T-helper 2 cell treated with Interferon-gamma antibody and Interleukin-4, amounts not matched to agents 5 μg/mL and 100 μg/mL, for 36 hours (primary cell): ENCODE measurements at places on chromosomes 7 and 10.

DNA sequence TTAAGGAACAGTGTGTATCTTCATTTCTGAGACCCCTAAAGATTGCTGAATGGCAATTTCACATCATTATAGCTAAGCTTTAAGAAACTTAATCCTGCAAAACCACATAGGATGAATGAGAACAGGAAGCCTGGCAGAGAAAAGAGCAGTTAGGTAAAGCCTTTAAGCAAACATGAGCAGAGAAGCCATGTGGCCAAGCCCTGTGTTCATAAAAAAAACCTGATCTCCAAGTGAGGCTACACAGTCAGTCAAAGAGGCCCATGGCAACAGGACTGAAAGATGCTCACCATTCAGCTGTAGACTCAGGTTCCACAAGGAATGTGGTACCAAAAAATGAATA, 9.3 kb downstream of the LIPA start:
- DNase-seq, result no peak

- DNase-seq, result no peak
Observed at GRCh38 chr10:86292462-86293395, 73.9 kb downstream of the GRID1 start.

DNA sequence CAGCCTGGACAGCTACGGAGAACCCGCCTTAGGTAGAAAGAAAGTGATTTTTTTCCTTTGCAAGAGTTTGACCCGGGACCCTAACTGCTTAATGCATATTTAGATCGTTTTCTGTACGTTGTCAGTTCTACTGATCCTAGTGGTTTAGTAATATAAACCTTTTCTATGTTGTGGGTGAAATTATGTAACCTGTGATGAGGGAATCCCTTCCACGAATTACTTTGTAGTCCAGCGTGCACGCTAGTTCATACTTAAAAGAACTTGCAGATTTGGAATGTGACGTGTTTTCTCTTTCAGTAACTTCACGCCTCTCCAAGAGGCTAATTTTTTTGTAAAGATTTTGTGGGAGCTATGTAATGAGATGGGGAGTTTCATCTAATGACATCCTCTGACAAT, 705 bp downstream of the SLF2 start:
- DNase-seq, result no peak

- DNase-seq, result no peak
Observed at GRCh38 chr10:24346877-24347519, 138.1 kb downstream of the KIAA1217 start.

DNA sequence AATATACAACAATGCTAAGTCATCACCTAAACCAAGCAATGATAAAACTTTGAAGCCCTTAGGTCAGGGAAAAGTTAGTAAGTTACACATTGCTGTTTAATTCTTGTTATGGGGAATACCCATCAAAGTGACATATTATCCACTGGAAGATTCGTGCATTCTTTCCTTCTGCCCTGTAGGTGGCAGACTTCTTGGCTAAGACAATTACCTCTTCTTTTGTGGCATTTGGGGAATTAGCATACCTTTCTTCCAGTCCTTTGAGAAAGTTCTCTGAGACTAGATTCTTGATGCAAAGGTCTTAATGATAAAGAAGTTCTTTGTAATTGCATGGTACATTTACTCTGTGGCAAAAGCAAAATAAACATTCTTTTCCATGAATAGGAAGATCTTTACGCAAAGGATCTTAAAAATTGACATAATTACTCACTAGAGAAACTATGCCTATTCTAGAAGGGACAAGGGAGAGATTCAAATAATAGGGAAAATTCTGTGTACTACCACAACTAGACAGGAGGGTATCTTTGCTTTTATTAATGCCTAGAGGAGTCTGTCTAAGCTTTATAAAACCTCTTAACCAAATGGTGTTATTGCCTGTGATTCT, 395.9 kb downstream of the GRM8 start:
- DNase-seq, result no peak

DNA sequence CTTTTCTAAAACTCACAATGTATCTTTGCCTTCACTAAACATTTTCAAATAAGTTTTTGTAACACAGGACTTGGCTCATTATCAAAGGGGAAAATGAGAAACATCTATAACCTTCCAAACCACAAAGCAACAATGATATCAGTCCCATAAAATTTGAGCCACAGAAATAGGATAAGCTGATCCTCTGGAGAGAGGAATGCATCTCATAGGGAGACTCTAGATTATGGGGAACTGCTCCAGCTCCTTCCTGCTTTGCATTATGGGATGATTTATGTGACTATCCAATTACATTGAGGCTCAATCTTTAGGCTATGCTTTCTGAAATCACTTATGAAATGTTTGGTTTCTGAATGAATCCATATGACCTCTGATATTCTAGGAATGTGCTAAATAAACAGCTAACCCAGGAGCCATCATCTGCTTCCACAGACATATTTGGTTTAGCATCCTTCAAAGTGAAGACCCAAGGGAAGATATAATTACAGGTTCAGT, 70.4 kb downstream of the CUBN start:
- no peak for DNase-seq

GRCh38 chr7:121276313-121276712, 52.5 kb upstream of the WNT16 start:
- no peak for DNase-seq

DNA sequence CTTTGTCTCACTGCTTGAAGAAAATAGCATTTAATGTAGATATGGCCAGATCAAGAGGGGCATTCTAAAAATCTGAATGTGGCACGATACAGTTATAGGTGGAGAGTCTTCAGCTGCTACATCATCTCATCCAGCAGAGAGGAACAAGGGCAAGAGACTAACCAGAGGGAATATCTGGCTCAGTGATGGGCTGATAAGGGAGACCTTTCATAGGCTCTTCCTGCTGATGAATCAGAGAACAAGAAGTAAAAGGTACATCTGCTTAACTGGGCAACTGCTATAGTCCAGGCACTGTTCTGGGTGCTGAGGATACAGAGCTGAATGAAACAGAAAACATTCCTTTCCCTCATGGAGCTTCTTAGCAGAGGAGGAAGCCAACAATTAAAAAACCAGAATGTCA, 37.9 kb downstream of the PIP4K2A start:
- no peak for DNase-seq

DNA sequence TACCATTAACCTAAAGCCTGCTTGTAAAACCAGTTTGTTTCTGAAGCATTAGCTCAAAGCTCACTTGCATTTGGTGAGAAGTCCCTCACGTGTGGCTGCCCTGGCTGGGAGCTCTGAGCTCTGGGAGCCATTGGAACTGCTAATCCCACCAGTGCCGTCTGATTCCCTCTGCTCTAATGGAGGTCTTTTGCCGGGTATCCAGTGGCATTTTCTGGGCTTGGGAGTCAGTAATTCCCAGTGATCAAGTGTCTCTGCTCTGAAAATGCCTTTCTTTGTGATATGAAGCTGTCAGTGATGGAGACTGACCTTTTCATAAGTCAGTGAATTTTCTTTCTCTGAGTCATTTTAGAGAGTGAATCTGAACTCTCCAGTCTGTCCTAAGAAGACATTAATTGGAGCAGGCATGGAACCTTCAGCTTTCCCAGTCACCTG, 36.9 kb upstream of the FAM20C start:
- no peak for DNase-seq

GRCh38 chr10:52979295-52979990, 206.9 kb upstream of the MBL2 start:
- no peak for DNase-seq

- no peak for DNase-seq
Observed at GRCh38 chr10:52437205-52437646, 123.1 kb downstream of the DKK1 start.

GRCh38 chr7:39527951-39528350, 38.3 kb upstream of the YAE1 start:
- DNase-seq, result no peak

- DNase-seq, result no peak
Observed at GRCh38 chr7:138249975-138250374, 173.7 kb downstream of the AKR1D1 start.

GRCh38 chr10:89750441-89750840, 49.1 kb downstream of the KIF20B start:
- DNase-seq, result no peak

DNA sequence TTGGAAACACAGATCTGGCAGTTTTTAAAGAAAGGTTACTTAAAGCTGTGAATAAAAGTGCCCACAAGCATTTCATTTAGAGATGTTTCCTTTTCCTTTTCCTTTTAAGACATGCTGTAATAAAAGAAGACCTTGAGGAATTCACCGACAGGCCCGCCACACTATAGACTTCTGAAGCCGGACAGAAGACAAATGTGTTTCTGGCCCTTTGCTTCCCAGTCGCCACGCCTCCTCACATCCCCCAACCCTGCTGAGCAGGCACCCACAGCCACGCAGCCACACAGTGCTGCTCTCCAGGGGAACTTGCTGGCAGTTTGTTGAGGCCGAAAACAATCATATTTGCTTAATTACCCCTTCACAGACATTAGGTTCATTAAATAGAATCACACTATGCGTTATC, 83.4 kb downstream of the SLC25A13 start:
- no peak for DNase-seq

DNA sequence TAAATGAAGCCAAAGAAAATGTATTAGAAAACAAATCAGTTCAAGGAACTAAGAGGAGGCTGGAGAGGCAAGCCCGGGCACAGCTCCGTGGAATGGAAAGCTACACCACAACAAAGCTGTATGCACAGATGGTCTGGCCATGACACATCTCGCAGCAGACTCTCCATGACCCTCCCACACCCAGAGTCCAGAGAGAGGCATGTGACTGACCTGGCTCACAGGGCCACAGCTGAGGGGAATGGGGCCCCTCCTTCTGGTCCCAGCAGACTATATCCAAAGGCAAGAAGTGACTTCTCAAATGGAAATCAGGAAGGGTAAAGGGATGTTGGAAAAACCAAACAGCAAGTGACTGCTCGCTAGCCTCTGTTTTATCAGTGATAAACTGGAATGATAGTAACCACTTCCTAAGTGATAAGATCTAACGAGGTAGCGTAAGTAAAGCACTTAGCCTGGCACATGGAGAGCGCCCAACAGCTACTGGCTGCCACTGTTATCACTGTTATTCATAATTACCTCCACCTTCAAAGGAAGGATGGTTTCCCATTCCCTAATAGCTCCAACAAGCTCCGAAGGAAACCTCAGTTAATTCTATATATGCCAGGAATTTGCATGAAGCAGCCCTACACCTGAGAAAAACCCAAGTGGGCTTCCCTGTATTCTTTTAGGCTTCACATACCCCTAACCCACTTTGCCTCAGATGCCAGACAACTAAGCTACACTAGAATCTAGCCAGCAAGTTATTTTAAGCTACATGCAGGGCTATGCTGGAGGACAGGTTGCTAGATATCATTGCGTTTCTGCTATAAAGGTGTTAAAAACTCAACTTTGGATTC, 8.4 kb downstream of the OSBPL3 start:
- DNase-seq, result peak; percentile 22

- no peak for DNase-seq
Observed at GRCh38 chr10:14186245-14186644, 144.5 kb downstream of the FRMD4A start.

- DNase-seq, result no peak
Observed at GRCh38 chr10:73647211-73647874, 6.1 kb upstream of the MYOZ1 start.

- DNase-seq, result no peak
Observed at GRCh38 chr7:70614237-70615045, 517.5 kb upstream of the GALNT17 start.

- no peak for DNase-seq
Observed at GRCh38 chr10:60714233-60714632, 64.0 kb upstream of the CDK1 start.

- DNase-seq, result no peak
Observed at GRCh38 chr10:72276013-72276387, 2.3 kb downstream of the DDIT4 start.

- no peak for DNase-seq
Observed at GRCh38 chr10:105146436-105146835, 505.3 kb downstream of the SORCS3 start.

- DNase-seq, result peak; percentile 93
Observed at GRCh38 chr7:1940402-1940786, 270.3 kb downstream of the ELFN1 start.

DNA sequence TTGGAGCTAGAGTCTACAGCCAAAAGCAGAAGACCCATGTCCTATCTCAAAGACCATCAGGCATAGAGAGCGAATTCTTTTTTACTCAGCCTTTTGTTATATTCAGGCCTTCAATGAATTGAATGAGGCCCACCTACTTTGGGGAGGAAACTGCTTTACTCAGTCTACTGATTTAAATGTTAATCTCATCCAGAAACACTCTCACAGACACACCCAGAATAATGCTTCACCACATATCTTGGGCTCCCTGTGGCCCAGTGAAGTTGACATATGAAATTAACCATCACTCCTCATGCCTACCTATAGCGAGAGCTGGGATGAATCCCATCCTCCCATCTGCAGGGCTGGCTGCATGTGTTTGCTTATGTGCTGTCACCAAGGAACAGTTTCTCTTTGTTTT, 26.0 kb upstream of the SORCS3 start:
- no peak for DNase-seq

DNA sequence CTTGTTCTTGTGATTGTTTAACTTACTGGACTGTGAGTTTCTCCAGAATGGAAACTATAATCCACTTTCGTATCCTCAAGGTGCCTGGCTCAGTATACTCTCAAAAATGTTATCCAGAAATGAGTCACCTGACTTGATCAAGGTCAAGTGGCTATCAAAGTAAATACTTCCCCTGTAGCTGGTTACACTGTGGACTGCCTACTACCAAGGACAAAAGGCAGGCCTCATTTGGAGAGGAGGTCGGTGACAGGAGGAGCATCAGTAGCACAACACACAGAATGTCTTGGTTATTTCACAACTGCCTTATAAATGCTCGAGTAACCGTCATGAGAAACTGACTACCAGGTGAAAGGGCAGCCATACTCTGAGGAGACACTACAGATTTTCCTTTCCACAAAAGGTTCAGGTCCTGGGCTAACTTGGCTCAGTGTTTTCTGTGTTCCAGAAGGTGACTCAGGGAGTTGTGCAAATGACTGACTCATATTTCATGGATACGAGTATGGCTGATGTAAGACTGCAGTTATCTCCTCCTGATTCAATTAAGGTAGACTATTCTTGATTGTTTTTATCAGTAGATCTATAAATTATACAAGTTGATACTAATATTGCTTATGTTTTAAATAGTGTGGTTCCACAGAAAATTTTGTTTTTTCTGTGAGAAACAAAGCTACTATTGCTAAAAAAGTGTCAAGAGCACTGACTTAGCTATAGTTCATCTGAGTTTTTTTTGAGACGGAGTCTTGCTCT, 4.2 kb upstream of the CCNY start:
- no peak for DNase-seq

DNA sequence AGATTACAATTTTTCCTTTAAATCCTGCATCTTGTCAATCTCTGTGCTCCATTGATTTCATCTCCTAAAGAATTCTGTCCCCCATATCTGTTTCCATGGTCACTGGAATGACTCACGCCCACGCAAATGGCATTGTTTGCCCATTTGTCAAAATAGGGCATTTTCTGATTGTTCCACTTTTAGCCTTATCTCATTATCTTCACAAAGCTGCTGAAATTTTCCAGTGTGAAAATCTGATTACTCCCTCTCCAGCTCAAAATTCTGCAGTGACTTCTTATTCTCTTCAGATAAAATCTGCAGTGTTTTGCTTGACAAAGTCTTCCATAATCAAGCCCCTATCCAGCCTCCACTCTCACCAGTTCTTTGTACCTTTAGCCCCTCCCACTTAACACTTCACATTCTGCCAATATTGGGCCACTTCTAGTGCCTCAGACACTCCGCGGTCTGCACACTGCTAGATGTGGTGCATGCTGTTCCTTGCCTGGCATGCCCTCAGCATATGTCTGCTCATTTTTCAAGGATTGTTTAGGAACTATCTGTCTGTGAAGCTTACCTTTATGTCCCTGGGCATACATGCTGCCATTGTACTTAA, 33.9 kb upstream of the CTTNBP2 start:
- no peak for DNase-seq

- DNase-seq, result no peak
Observed at GRCh38 chr7:78379148-78379547, 580.6 kb downstream of the PHTF2 start.

- no peak for DNase-seq
Observed at GRCh38 chr7:32143301-32143700, 73.1 kb upstream of the PDE1C start.
